Right cardiac atrium (tissue), 5 donors: ENCODE measurements at places on chromosomes 3 and 15. TPM values are rescaled to one million over a fixed set of nuclear protein-coding genes. Genes with fewer than 3 reads are reported as not detected.

The ANKRD63 gene
- 4.4 TPM for total RNA-seq

The CCR1 gene
- total RNA-seq, result 10.7 TPM

The FSIP1 gene
- total RNA-seq, result 0.34 TPM

The SAMMSON gene
- total RNA-seq, result not detected

The NECTIN3 gene
- total RNA-seq, result 14.9 TPM

The SNX4 gene
- 15.8 TPM for total RNA-seq

The AADACL2 gene
- not detected for total RNA-seq

The APEH gene
- 110 TPM for total RNA-seq

The SERINC4 gene
- 0.29 TPM for total RNA-seq

The SLC22A13 gene
- total RNA-seq, result not detected

The NRROS gene
- 3.4 TPM for total RNA-seq

The CFAP100 gene
- total RNA-seq, result not detected

The VIPR1 gene
- 6.5 TPM for total RNA-seq
